ENCODE measurements at places on chromosomes 3 and 15. TPM values are rescaled to one million over a fixed set of nuclear protein-coding genes. Genes with fewer than 3 reads are reported as not detected.

DNA sequence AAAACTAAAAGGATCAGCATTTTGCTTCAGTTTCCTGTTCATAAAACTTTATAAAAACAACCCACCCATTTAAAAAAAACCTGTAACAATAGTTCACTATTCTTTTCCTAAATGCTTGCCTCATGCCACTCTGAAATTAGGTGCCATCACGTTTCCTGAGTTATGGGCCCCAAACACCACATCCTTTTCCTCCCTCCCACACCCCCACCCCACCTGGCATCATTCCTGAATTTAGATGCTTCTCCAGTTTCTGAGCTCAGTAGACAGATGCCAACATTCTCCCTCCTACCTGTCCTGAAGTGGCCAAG, 11.9 kb upstream of the ARHGEF3 start:
- no peaks in the 10 kb centered on the region for H3K4me1 ChIP-seq
- H3K27ac ChIP-seq: no peak overlapping the region
- H3K4me3 ChIP-seq: no peak overlapping the region

Gene HRG
- not detected for polyA plus RNA-seq

DNA sequence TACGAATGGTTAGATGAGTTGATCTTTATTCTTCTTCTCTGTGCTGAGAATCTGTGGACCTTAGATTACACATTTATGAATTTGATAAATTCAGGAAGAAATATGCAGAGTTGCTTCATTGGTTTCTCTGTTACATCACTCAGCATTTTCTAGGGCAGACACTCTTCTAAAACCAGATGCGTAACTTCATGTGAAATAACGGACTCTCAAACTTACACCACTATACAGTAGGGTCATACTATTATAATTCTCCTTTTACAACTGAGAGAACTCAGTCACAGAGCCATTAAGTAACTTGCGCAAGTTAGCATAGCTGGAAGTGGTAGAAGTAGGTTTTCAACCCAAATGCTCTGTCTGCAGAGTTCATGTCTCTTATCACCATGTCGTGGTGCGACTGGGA, 5.7 kb downstream of the TMEM207 start:
- no peak overlapping the region for H3K27ac ChIP-seq
- H3K27me3 ChIP-seq: no peaks in the 10 kb centered on the region
- H3K4me3 ChIP-seq: no peak overlapping the region
- H3K4me1 ChIP-seq: no peaks in the 10 kb centered on the region
- no peak for DNase-seq
- no peaks in the 10 kb centered on the region for H3K36me3 ChIP-seq

Gene CPN2
- polyA plus RNA-seq: not detected

Gene DAZL
- polyA plus RNA-seq: 1.2 TPM

Gene PRR20G
- polyA plus RNA-seq: not detected

DNA sequence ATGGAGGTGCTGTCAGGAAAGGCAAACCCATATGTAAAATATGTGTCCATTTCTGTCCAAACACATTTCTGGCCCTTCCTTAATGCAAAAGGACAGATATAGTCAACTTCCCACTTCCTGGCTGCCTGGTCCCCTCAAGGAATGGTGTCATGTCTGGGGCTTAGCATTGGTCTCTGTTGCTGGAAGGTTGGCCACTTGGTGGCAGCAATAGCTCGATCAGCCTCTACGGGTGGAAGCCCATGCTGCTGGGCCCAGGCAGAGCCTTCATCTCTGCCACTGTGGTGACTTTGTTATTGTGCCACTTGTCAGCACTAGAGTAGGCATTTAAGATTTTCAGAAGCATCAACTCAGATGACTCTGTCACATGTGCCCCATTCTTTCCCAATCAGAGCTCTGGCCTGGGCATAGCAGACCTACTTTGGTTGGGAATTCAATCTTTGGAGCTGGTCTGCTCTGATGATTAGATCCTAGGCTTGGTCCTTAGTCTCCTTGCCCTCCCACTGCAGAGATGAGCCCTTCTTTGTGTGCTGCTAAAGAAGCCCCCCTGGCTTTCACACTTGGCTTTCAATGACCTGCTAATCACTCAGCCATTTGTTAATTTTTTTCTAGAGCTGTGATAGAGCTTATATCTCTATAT, 51.0 kb upstream of the SPSB4 start:
- no peaks in the 10 kb centered on the region for H3K27me3 ChIP-seq
- H3K36me3 ChIP-seq: no peaks in the 10 kb centered on the region
- no peak overlapping the region for H3K27ac ChIP-seq
- DNase-seq: peak; percentile 32
- H3K4me1 ChIP-seq: no peaks in the 10 kb centered on the region

- no peaks in the 10 kb centered on the region for H3K4me1 ChIP-seq
- H3K4me3 ChIP-seq: no peak overlapping the region
- no peak for DNase-seq
- H3K36me3 ChIP-seq: no peaks in the 10 kb centered on the region
Observed at GRCh38 chr15:38300395-38300794, 47.8 kb downstream of the SPRED1 start.

Gene NTRK3
- polyA plus RNA-seq: not detected

- no peaks in the 10 kb centered on the region for H3K27me3 ChIP-seq
- DNase-seq: no peak
- no peak overlapping the region for H3K4me3 ChIP-seq
- H3K4me1 ChIP-seq: no peaks in the 10 kb centered on the region
Observed at GRCh38 chr15:38470816-38471215, 16.9 kb downstream of the FAM98B start.

GRCh38 chr3:106341087-106341486, 472.3 kb upstream of the CBLB start:
- no peaks in the 10 kb centered on the region for H3K4me1 ChIP-seq
- no peak overlapping the region for H3K4me3 ChIP-seq
- H3K36me3 ChIP-seq: no peaks in the 10 kb centered on the region
- DNase-seq: no peak
- H3K27ac ChIP-seq: no peak overlapping the region

GRCh38 chr3:8834974-8835373, 65.6 kb upstream of the OXTR start:
- H3K36me3 ChIP-seq: no peaks in the 10 kb centered on the region
- DNase-seq: no peak
- H3K27me3 ChIP-seq: no peaks in the 10 kb centered on the region
- no peak overlapping the region for H3K4me3 ChIP-seq
- H3K27ac ChIP-seq: no peak overlapping the region
- H3K4me1 ChIP-seq: no peaks in the 10 kb centered on the region

Gene SCG3
- not detected for polyA plus RNA-seq

Gene VEPH1
- polyA plus RNA-seq: not detected

DNA sequence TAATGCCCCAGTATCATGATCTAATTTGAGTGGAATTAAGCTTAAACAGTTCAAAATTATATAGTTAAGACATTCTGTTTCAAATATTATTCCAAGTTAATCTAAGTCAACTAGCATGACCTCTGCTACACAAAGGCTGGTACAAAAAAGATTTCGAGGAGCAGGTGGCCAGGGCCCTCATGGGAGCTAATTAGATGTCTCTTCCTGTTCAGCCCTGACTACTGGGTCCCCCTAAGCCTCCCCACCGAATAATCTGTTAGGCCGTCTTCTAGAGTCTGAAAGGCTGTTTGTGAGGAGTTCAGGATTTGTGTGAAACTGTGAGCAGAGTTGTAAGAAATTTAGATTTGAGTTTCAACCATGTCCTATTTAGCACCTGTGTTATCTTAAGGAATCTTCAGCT, 75.4 kb downstream of the PPM1L start:
- no peaks in the 10 kb centered on the region for H3K36me3 ChIP-seq
- no peak overlapping the region for H3K27ac ChIP-seq
- H3K4me3 ChIP-seq: no peak overlapping the region
- no peaks in the 10 kb centered on the region for H3K27me3 ChIP-seq

Gene C3orf49
- not detected for polyA plus RNA-seq

DNA sequence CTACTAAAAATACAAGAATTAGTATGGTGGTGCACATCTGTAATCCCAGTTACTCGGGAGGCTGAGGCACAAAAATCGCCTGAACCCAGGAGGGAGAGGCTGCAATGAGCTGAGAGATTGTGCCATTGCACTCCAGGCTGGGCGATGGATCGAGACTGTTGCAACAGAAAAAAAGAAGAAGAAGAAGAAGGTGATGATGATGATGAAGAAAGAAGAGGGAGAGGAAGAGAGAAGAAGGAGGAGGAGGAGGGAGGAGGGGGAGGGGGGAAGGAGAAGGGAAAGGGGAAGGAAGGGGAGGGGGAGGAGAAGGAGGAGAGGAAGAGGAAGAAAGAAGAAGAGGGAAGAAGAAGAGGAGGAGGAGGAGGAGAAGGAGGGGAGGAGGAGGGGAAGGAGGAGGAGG, 33.2 kb upstream of the ZNF710 start:
- no peaks in the 10 kb centered on the region for H3K36me3 ChIP-seq
- no peak for DNase-seq
- no peak overlapping the region for H3K27ac ChIP-seq
- H3K4me1 ChIP-seq: peaks cover 11% of the 10 kb centered on the region
- no peaks in the 10 kb centered on the region for H3K27me3 ChIP-seq
- no peak overlapping the region for H3K4me3 ChIP-seq

- peak overlapping the region; percentile 44 for H3K4me3 ChIP-seq
- peaks cover 13% of the 10 kb centered on the region for H3K4me1 ChIP-seq
- H3K36me3 ChIP-seq: no peaks in the 10 kb centered on the region
- no peak overlapping the region for H3K27ac ChIP-seq
- DNase-seq: peak; percentile 15
Observed at GRCh38 chr3:192917028-192917403, 640 bp downstream of the MB21D2 start.

- H3K36me3 ChIP-seq: no peaks in the 10 kb centered on the region
- no peaks in the 10 kb centered on the region for H3K27me3 ChIP-seq
- DNase-seq: no peak
- peaks cover 38% of the 10 kb centered on the region for H3K4me1 ChIP-seq
- H3K27ac ChIP-seq: peak overlapping the region; percentile 20
- no peak overlapping the region for H3K4me3 ChIP-seq
Observed at GRCh38 chr15:55277116-55277564, 12.5 kb downstream of the RAB27A start.

Gene SLC6A20
- not detected for polyA plus RNA-seq

Gene SPTBN5
- 0.55 TPM for polyA plus RNA-seq

Gene RLBP1
- not detected for polyA plus RNA-seq

DNA sequence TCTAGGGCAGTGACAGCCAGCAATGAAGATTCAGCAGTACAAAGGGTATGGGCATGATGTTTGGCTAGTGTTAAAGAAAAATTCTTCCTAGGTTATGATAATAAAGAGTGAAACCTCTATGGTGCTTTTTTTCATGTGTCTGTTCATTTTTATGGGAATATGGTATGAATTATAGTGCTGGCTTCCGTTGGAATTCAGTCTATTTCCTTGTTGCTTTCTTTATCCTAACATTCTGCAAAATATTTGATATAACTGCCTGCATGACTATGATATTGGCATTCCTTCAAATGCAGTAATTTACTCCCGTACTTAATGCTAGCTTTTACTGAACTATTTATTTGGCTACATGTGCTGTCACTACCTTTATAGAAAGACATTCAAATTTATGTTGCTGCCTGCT, 57.6 kb upstream of the ATP11B start:
- no peak for DNase-seq
- H3K4me3 ChIP-seq: no peak overlapping the region
- no peak overlapping the region for H3K27ac ChIP-seq
- peaks cover 2% of the 10 kb centered on the region for H3K4me1 ChIP-seq
- no peaks in the 10 kb centered on the region for H3K36me3 ChIP-seq

GRCh38 chr15:39499681-39500080, 81.2 kb upstream of the THBS1 start:
- no peaks in the 10 kb centered on the region for H3K36me3 ChIP-seq
- H3K27ac ChIP-seq: no peak overlapping the region
- H3K27me3 ChIP-seq: no peaks in the 10 kb centered on the region
- no peak overlapping the region for H3K4me3 ChIP-seq
- DNase-seq: no peak

GRCh38 chr3:183537295-183537730, 18.2 kb downstream of the KLHL6 start:
- H3K4me3 ChIP-seq: no peak overlapping the region
- DNase-seq: no peak
- H3K27ac ChIP-seq: peak overlapping the region; percentile 56
- H3K27me3 ChIP-seq: no peaks in the 10 kb centered on the region

DNA sequence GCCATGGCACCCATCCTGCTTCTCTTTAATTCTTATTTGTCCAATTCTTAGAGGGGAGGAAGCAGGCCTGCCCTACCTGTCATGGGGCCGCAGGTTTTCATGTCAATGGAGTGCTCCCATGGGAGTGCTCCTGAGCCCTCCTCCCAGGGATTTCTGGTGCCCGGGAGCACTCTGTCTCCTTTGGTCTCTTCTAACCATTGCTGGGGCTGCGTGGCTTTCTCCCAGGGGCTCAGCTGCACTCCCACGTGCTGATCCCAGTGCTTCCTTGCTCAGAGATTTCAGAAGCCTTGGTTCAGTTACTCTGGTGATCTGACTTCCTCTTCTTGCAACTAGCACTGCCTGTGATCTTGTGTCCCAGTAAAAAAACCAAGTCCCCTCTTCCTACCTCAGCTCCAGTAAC, 68.0 kb upstream of the ARL8B start:
- H3K4me1 ChIP-seq: peaks cover 44% of the 10 kb centered on the region
- H3K36me3 ChIP-seq: no peaks in the 10 kb centered on the region
- H3K4me3 ChIP-seq: no peak overlapping the region
- no peak overlapping the region for H3K27ac ChIP-seq

DNA sequence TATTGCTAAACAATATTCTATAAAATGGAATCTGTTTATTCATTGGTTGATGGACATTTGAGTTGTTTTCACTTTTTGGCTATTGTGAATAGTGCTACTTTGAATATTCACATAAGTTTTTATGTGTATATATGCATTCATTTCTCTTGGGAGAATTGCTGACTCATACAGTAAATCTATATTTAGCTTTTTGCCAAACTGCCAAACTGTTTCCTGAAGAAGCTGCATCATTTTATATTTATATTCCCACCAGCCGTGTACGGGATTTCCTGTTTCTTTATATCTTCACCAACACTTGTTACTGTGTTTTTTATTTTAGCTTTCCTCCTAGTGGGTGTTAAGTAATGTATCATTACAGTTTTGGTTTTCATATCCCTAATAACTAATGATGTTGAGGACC, 12.5 kb upstream of the TCAIM start:
- H3K27ac ChIP-seq: no peak overlapping the region
- no peaks in the 10 kb centered on the region for H3K36me3 ChIP-seq

GRCh38 chr15:92705764-92706163, 50.2 kb upstream of the FAM174B start:
- H3K36me3 ChIP-seq: no peaks in the 10 kb centered on the region
- H3K4me3 ChIP-seq: no peak overlapping the region
- no peak overlapping the region for H3K27ac ChIP-seq

GRCh38 chr3:175224051-175224450, 364.9 kb downstream of the NAALADL2 start:
- no peaks in the 10 kb centered on the region for H3K36me3 ChIP-seq
- H3K27me3 ChIP-seq: no peaks in the 10 kb centered on the region
- no peak overlapping the region for H3K27ac ChIP-seq

DNA sequence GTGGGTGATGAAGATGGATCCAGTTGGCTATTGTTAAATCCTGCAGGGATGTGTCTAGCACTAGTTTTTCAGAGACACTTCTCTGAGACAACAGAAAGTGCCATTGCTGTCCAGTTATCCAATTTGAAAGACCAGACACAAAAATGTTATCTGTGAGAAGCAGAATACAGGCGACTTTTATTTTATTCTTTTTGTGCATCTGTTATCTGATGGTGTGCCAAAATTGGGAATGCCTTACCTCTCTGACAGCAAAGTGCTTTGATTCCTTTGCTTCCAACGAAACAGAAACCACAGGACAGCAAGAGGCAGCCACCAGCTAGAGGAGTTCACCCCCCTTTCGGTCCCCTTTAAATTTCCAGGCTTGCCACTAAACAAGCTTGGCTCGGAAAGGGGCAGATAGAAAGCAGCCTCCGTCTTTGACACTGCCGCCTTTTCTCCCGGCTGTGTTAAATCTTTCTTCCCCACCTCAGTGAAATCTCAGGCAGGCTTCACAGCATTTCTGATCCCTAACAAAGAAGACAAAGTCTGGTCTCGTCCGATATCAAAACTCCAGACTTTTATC, 17.7 kb upstream of the PRR20G start:
- H3K27me3 ChIP-seq: no peaks in the 10 kb centered on the region
- no peaks in the 10 kb centered on the region for H3K4me1 ChIP-seq
- no peak overlapping the region for H3K4me3 ChIP-seq
